ENCODE measurements at places on chromosomes 3 and 15. TPM values are rescaled to one million over a fixed set of nuclear protein-coding genes. Genes with fewer than 3 reads are reported as not detected.

- H3K27ac ChIP-seq, result no peak overlapping the region
- DNase-seq, result no peak
- no peak overlapping the region for H3K4me3 ChIP-seq
- H3K4me1 ChIP-seq, result no peaks in the 10 kb centered on the region
These were observed 26.2 kb upstream of the EIF4A2 start for GRCh38 chr3:186757214-186757613.

- no peak overlapping the region for H3K4me3 ChIP-seq
- no peaks in the 10 kb centered on the region for H3K27me3 ChIP-seq
- H3K27ac ChIP-seq, result no peak overlapping the region
- no peaks in the 10 kb centered on the region for H3K4me1 ChIP-seq
- H3K36me3 ChIP-seq, result no peaks in the 10 kb centered on the region
- DNase-seq, result no peak
These were observed 2.5 kb downstream of the MYH15 start for GRCh38 chr3:108507902-108508301.

DNA sequence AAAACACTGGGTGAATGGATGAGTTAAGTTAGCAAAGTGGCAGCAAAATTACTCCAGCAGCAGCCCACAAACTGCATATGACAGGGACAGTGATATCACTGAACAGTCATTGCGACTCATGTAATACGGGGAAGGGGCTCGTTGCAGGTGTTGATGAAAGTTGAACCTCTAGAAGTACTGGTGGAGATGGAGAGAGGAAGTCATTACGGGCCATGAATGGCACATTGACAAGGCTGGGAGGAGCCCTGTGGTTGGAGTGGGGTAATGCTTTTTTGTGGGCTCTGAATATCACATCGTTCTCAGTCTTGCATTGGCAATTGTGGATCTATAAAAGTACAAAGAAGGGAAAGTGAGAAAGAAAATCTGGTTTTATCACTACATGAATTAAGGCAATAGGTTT is 278.1 kb downstream of the ZPLD1 start:
- no peaks in the 10 kb centered on the region for H3K27me3 ChIP-seq
- no peaks in the 10 kb centered on the region for H3K36me3 ChIP-seq
- no peak overlapping the region for H3K4me3 ChIP-seq

DNA sequence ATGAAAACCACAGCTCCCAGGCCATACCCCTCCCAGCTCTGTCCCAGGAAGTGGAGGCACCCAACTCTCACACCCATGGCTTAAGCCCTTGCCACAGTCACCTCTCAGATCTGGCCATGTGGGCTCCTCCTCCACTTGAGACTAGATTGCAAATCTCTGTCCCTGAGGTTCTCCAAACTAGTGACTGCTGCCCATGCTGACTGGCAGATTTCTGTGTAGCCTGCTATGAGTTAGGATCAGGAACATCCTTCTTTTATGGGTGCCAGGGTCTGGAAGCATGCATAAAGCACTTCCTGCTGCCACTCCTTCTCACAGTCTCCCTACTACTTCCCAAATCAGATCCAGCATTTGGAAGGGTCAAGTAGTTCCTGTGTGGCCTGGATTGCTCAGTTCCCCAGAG is 59.6 kb upstream of the GOLIM4 start:
- H3K27ac ChIP-seq, result no peak overlapping the region
- DNase-seq, result no peak
- no peaks in the 10 kb centered on the region for H3K4me1 ChIP-seq
- no peaks in the 10 kb centered on the region for H3K36me3 ChIP-seq

Gene FBXO40
- total RNA-seq, result not detected

Gene CCNB2
- 22.7 TPM for total RNA-seq
